ENCODE measurements at places on chromosomes 4 and X.

DNA sequence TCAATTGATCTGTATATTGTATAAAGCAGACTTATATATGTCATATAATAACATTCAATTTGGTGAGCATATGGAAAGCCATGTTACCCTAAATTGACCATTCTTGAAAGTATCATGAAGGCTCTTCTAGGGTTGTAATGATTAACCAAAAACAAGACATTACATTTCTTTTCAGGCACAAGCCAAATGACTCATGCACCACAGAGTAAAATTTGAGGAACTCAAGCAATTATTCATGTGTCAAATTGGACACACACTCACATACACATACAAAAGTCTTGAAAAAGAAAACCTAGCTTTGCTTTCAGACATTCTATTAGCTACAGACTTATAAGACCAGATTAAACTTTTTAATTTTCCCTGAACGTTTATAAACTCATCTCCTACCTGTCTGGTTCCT, 146.5 kb upstream of the PCDH18 start:
- DNase-seq: no peak

DNA sequence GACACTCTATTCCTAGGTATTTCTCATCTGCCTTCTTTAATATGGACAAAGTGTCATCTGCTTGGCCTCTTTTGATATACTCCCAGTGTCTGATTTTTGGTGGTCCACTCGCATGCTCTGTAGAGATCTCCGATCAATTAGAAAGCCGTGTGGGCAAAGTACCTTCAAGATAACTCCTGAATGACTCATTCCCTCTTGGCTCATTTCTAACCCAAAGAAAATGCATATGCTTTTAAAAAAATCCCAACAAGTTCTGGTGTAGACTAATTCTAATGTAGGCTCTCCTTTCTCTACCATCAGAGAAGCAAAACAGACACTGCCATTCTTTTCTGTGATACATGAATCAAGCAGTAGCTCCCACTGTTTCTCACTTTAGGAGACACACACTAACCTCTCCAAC, 714.9 kb upstream of the ADGRL3 start:
- no peak for DNase-seq

- peak; percentile 18 for DNase-seq
These were observed 200.5 kb downstream of the FAM133A start for GRCh38 chrX:93874554-93874953.

GRCh38 chr4:39976141-39976944, 1.4 kb downstream of the PDS5A start:
- peak; percentile 80 for DNase-seq

DNA sequence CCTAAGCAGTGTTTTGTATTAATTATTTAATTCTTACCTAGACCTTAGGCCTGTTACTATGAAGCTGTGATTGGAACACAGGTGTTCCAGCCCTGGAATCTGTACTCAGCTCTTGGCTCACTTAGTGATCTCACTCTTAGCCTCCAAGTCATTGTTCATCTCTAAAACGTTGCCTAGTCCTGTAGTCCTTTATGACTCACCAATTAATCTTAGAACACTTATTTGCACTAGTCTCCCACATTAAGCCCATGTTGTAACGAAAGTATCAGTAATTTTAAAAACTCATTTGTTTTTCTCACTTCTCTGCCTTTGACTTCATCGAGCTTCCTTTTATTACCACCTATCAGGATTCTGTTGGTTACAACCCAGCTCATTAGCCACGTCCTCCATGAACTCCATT, 1224.7 kb upstream of the TENM3 start:
- no peak for DNase-seq

DNA sequence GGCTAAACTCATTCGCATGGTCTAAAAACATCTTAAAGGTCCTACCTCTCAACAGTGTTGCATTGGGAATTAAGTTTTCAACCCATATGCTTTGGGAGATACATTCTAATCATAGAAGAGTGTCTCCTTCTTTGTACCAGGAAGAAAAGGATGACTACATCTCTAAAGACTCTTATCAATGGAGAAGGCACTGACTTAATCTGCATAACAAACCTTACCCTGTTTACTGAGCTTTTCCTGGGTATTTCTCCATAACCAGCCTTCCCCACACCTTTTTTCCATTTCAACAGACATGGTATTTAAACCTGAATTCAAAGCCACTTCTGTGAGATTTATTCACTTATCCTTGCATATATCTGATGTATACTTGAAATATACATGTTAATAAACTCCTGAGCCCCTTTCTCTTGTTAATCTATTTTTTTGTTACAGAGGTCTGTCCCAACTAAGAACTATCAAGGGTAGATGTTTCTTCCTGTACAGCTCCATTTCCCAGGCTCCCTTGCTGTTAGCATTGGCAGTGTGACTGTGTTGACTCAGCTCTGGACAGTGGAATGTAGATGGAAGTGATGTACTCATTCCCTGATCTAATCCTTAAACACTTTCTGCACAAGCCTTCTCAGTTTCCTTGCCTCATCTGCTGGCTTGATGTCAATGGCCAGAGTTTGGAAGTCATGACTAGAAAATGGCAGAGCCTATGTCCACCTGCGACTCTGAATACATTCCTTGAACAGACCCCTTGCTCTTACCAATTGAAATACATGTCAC, 148.9 kb upstream of the CPEB2 start:
- DNase-seq: no peak

DNA sequence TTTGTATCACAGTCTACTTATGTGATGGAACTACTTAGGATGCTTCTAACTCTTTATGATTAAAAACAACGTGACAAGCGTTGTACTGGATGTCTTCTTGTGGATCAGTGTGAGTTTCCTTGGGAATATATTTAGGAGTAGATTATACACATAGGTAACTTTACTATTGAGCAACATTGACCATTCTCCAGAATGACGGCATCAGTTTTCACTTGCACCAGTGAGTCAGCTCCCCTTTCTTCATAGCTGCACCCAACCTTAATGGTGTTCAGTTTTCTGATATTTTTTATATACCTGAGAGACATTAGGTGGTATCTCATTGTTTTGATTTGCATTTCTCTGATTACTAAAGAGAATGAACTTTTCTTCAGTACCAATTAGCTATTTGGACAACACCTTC, 343.9 kb downstream of the ADGRL3 start:
- DNase-seq: no peak

- DNase-seq: no peak
These were observed 274.7 kb downstream of the GLUD2 start for GRCh38 chrX:121322159-121322558.

- DNase-seq: no peak
These were observed 7.4 kb downstream of the HERC3 start for GRCh38 chr4:88599714-88600113.

GRCh38 chr4:153025406-153025805, 89.3 kb downstream of the FHDC1 start:
- no peak for DNase-seq

DNA sequence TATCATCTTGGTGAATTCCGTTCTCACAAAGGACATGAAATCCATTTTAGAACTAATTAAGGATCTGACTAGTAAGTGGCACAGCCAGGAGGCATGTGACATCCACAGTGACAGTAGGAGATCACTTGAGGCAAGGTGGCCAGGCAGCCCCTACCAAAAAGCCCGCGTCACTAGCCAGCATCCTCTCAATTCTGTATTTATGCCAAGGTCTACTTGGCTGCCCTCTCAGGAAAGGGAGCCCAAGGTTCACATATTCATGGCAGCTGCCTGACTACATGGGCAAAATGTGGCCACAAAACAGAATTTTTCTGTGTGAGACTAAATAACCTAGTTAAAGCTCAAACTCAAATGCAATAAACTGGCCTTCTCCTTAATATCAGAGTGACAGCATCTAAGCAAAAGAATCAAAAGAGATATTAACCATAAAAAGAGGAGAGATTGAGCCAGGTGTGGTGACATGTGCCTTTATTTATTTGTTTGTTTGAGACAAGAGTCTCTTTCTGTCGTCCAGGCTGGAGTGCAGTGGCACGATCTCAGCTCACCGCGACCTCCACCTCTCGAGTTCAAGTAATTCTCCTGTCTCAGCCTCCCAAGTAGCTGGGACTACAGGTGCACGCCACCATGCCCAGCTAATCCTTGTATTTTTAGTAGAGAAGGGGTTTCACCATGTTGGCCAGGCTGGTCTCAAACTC, 51.5 kb downstream of the SLC9A7 start:
- DNase-seq: no peak
